ENCODE measurements at places on chromosomes 5 and 9. TPM values are rescaled to one million over a fixed set of nuclear protein-coding genes. Genes with fewer than 3 reads are reported as not detected.
A peak's percentile ranks its signal among the peaks of the same experiment; 100 is the strongest.

WNK2 gene
- 0.02 TPM for total RNA-seq

JMY gene
- 3.6 TPM for total RNA-seq

SPINK5 gene
- total RNA-seq, result 0.10 TPM

AFAP1L1 gene
- total RNA-seq, result 2.0 TPM

GRCh38 chr5:55935371-55935770 lies 59.4 kb downstream of the IL6ST start:
- no peak for DNase-seq

- DNase-seq, result peak; percentile 79
Measured at GRCh38 chr5:14270209-14270702, 127.1 kb downstream of the TRIO start.

GRCh38 chr9:9337129-9337528 lies 1275.7 kb downstream of the PTPRD start:
- DNase-seq, result no peak

- peak; percentile 18 for DNase-seq
Measured at GRCh38 chr9:17116400-17116837, 18.4 kb upstream of the CNTLN start.

- no peak for DNase-seq
Measured at GRCh38 chr5:115578657-115579056, 23.6 kb downstream of the TICAM2 start.

- DNase-seq, result no peak
Measured at GRCh38 chr9:107907715-107908114, 418.1 kb upstream of the KLF4 start.

DNA sequence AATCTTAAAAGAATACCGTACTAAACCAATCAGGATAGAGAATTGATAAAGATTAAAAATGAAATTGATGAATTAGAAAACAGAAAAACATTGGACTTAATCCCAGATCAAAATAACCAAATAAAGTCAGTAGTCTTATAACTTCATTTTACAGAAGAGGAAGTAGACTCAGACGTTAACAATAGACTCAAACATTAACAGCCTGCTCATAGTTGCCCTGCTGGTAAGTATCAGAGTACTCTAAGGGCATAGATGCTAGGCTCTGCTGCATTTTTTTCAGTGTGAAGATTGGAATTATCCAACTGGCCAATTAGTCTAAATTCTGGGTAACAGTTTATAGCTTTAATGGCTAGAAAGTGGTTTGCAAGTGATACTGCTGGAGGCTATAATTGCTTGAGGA lies 42.9 kb downstream of the ADGRV1 start:
- no peak for DNase-seq

DNA sequence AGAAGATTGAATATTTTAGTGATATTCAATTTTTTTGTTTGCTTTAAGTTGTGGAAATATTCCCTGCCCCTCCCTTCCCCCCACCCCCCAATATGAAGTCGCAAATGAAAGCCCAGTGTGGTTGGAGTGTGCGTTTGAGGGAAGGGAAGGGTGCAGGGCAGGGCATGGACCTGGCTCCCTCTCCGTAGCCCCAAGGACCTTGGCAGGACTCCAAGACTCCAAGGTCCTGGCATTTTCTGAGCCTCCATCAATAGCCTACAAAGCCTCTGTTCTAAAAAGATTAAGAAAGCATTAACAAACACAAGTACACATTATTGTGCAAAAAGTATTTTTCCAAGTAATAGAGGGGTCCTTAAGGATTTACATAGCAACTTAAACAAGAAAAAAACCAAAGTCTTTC lies 38.8 kb upstream of the PTPN3 start:
- DNase-seq, result no peak

Measured in H4 (cell line).